H7 (cell line): ENCODE measurements at places on chromosomes 5 and 9.

DNA sequence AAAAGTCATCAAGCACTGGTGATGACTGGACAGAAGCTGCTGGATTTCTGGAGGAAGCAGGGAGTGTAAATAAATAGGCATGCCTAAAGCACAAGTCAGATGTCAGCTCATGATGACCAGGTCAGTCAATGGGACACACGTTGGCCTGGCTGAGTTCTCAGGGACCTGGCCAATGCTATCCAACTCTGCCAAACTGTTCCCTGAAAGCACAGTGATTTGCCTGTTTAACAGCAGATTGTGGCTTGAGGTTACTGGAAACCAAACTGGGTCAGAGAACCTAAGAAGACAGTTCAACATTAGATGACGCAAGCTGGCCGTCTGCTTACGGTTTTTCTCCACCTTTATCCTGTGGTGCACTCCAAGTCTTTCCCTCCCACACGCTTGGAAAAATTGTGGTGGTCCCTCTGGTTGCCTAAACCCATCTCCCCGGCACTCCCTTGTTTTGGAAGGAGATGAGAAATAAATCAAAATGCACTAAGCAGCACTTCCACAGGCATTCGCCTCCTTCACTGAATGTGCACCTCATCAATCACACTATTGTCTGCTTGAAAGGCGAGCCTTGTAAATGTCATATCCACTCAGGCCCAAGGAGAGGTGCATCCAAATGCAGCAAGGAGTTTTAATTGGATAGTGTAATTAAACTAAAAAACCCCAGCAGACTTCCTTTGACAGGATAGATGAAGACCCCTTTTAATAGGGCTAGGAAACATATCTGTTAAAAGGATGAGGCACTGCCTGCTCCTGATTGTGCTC lies 199.4 kb downstream of the GAPVD1 start:
- no peak for DNase-seq

- DNase-seq, result no peak
Measured at GRCh38 chr5:154364771-154365170, 81.0 kb upstream of the SAP30L start.

GRCh38 chr9:35048511-35048910 lies 23.9 kb downstream of the VCP start:
- DNase-seq, result no peak

- peak; percentile 61 for DNase-seq
Measured at GRCh38 chr9:78296201-78296892, 578 bp upstream of the PSAT1 start.
